ENCODE measurements at places on chromosomes 7 and 10. TPM values are rescaled to one million over a fixed set of nuclear protein-coding genes. Genes with fewer than 3 reads are reported as not detected.
A peak's percentile ranks its signal among the peaks of the same experiment; 100 is the strongest.

Gene PRLHR
- not detected for total RNA-seq

Gene INMT
- total RNA-seq, result 113 TPM

Gene SLC16A9
- 0.78 TPM for total RNA-seq

Gene CCDC7
- 97.0 TPM for total RNA-seq

DNA sequence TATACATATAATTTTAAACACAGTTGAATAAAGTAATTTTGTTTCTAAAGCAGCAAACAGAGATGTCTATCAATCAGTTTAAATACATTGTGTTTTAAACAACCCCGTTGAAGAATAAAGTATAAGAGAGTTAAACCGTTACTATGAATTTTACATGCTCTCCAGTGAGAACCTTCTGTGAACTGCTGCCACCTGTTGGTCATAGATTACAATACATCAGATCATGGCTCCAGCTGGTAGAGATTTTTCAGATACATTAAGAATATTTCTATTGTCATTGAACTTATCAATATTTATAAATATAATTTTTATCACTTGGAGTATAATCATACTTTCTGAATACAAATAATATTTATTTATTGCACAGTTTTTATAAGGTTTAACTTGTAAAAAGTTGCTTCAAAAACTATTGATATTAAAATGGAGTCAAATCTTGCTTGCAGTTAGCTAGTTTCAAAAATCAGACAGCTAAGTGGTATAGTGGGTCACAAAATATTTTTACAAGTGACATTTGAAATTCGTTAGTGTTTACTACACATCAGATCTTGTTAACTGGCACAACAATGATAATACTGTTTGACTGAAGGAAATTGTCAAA, 561.2 kb upstream of the PHF14 start:
- H3K4me1 ChIP-seq, result no peaks in the 10 kb centered on the region
- H3K27me3 ChIP-seq, result no peaks in the 10 kb centered on the region
- no peaks in the 10 kb centered on the region for H3K36me3 ChIP-seq
- no peak for DNase-seq
- no peak overlapping the region for H3K27ac ChIP-seq

DNA sequence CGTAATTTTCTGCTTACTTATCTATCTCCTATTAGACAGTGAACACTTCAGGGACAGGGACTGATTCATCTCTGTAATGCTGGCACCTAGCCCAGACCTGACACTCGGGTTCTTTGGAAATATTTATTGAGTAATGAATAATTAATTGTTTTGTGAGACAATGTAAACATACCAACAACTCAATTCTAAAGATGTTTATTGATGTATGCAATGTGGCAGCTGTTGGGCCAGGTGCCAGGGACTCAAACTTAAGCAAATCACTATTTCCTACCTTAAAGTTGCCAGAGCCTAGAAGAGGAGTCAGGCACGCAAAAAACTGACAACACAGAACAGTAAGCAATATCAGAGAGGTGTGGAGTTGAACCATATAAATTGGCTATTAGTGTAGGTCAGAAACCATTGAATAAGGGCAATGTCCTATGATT, 63.6 kb upstream of the BMPER start:
- DNase-seq, result peak; percentile 71
- H3K4me3 ChIP-seq, result no peak overlapping the region
- H3K4me1 ChIP-seq, result no peaks in the 10 kb centered on the region
- H3K36me3 ChIP-seq, result no peaks in the 10 kb centered on the region
- no peaks in the 10 kb centered on the region for H3K27me3 ChIP-seq

DNA sequence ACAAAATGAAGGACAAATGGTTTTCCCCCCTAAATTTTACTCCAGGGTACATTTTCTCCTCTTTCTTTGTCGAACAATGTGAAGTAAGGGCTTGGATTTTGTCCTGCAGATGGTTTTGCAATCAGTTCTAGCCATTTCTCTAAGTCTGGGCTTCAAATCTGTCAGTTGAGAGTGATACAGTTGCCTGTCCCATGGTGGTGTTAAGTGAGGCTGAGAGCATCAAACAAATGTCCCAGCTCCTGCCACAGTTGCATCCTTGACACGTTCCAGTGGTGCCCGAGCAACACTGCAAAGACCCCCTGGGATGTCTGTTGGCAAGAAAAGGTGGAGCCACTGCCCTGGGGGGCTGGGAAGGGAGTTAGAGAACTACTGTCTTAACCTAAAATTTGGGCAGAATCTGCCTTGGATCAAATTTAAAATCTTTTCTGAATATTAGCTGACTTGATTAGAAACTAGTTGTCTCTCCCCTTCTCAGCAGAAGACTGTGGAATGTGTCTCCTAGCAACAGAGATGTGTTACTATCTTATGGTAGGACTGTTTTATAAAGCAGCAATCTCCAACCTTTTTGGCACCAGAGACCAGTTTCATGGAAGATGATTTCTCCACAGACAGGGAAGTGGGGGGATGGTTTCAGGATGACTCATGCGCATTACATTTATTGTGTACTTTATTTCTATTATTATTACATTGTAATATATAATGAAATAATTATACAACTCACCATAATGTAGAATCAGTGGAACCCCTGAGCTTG, 102.0 kb upstream of the STEAP1B start:
- H3K4me3 ChIP-seq, result no peak overlapping the region
- DNase-seq, result no peak
- no peaks in the 10 kb centered on the region for H3K36me3 ChIP-seq
- H3K27me3 ChIP-seq, result no peaks in the 10 kb centered on the region
- H3K27ac ChIP-seq, result no peak overlapping the region

- H3K4me3 ChIP-seq, result no peak overlapping the region
- H3K27me3 ChIP-seq, result no peaks in the 10 kb centered on the region
- DNase-seq, result no peak
- no peaks in the 10 kb centered on the region for H3K36me3 ChIP-seq
- peak overlapping the region; percentile 59 for H3K27ac ChIP-seq
Observed at GRCh38 chr10:10813656-10814055, 204.0 kb upstream of the CELF2 start.

DNA sequence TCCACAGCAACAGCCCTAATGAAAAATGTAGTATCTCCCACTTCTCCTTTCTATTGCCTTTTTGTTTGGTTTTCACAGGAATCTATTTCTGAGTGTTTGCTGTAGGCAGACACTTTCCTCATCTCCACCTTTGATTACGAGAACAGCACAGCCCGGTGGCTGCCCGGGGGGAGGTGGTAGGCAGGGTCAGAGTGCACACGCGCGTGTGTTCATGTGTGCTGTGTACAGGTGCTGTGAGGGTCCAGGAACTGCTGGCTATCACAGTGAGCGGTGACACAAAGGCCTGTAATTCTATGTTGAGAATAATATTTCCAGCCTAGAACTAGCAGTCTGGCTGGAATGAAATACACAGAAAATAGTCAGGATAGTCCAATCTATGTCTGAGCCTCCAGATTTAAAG, 212.8 kb downstream of the ADARB2 start:
- DNase-seq, result no peak
- H3K4me1 ChIP-seq, result no peaks in the 10 kb centered on the region
- no peaks in the 10 kb centered on the region for H3K27me3 ChIP-seq
- H3K36me3 ChIP-seq, result no peaks in the 10 kb centered on the region
- no peak overlapping the region for H3K4me3 ChIP-seq

GRCh38 chr10:86363184-86363832, 3.3 kb downstream of the GRID1 start:
- H3K27me3 ChIP-seq, result peaks cover 50% of the 10 kb centered on the region
- no peaks in the 10 kb centered on the region for H3K4me1 ChIP-seq
- no peak overlapping the region for H3K4me3 ChIP-seq

GRCh38 chr7:103914147-103914899, 75.1 kb downstream of the RELN start:
- no peaks in the 10 kb centered on the region for H3K36me3 ChIP-seq
- no peak for DNase-seq
- peaks cover 2% of the 10 kb centered on the region for H3K4me1 ChIP-seq
- H3K27ac ChIP-seq, result no peak overlapping the region
- no peaks in the 10 kb centered on the region for H3K27me3 ChIP-seq

- peak; percentile 90 for DNase-seq
- H3K27me3 ChIP-seq, result no peaks in the 10 kb centered on the region
- peak within 1 kb of the TSS; percentile 59 for H3K4me3 ChIP-seq
- H3K36me3 ChIP-seq, result no peaks in the 10 kb centered on the region
- no peaks in the 10 kb centered on the region for H3K4me1 ChIP-seq
- H3K27ac ChIP-seq, result peak within 1 kb of the TSS; percentile 93
Observed at GRCh38 chr10:119178372-119179119, at the start of gene PRDX3. Gene PRDX3 (minus strand): TSS chr10:119178812. CDS start chr10:119178790, 22 bp downstream.

GRCh38 chr10:127963136-127963535, 56.2 kb downstream of the PTPRE start:
- H3K36me3 ChIP-seq, result no peaks in the 10 kb centered on the region
- no peaks in the 10 kb centered on the region for H3K27me3 ChIP-seq
- no peak for DNase-seq
- peaks cover 1% of the 10 kb centered on the region for H3K4me1 ChIP-seq
- no peak overlapping the region for H3K4me3 ChIP-seq
- H3K27ac ChIP-seq, result no peak overlapping the region

DNA sequence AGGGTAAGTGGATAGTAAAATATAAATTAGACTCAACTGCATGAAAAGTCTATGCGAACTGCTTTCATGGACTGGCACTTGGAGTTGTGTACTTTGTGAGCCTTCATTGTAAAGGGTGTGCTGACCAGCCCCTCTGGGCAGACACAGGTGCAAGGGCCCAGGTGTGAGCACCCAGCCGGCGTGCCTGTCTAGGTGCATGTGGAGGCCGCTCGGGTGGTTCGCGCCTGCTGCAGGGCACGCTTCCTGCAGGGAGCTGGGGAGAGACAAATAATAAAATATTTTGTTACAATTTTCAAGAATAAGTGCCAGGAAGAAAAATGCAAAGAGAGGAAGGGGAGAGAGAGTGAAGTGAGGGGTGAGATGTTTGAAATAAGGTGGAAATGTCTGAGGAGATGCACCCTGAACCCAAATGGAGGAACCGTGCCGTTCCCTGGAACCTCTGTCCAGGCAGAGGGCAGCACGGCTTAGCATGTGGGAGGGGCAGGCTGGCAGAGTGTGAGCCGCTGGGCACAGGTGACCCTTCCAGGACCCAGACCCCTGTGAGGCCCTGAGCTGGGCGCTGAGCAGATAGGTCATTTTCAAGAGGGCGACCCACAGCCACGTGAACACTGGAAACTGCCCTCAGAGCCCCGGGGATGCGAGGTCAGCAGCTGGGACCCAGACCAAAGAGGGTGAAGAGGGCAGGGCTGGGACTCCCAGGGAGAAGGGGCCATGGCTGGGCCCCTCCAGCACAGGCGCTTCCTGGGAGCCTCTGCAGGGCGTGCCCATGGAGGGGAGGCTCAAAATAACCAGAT, 28.7 kb downstream of the RNF32 start:
- no peaks in the 10 kb centered on the region for H3K4me1 ChIP-seq
- H3K27ac ChIP-seq, result no peak overlapping the region
- DNase-seq, result no peak
- H3K27me3 ChIP-seq, result no peaks in the 10 kb centered on the region
- H3K4me3 ChIP-seq, result no peak overlapping the region
- H3K36me3 ChIP-seq, result no peaks in the 10 kb centered on the region

DNA sequence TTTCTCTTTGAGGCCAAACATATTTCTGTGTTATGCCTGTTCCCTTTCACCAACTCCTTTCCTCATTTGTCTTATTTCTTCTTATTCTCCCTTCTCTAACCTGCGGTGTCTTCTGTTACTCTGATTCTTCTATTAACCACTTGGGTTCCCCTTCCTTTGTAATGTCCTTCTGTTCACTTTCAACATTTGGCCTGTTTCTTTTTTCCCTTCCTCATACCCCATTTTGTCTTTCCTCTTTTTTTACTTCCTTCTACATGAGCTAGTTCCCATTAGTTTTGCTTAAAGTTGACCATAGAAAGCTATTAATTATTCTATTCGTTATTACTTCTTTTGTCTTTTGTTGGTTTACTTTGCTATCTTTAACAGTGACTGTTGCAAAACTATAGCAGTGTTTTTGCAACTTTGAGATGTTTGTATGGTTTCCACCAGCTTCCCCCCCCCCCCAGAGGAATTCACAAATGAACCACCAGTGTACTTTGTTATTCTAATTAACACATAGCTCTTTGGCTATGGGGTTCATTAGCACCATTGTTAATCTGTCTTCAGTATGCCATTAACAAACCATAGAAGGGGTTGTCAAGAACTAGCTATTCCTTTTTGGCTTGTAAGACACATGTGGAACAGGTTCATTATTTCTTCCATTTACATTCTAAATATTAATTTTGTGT, 2.9 kb downstream of the LRGUK start:
- H3K4me1 ChIP-seq, result no peaks in the 10 kb centered on the region
- H3K27me3 ChIP-seq, result no peaks in the 10 kb centered on the region
- no peak overlapping the region for H3K4me3 ChIP-seq
- H3K36me3 ChIP-seq, result no peaks in the 10 kb centered on the region
- no peak for DNase-seq

- no peaks in the 10 kb centered on the region for H3K36me3 ChIP-seq
- peak; percentile 32 for DNase-seq
- H3K27ac ChIP-seq, result peak overlapping the region; percentile 73
- no peaks in the 10 kb centered on the region for H3K27me3 ChIP-seq
Observed at GRCh38 chr10:118958984-118959925, 70.3 kb upstream of the NANOS1 start.

GRCh38 chr7:94893661-94894060, 13.7 kb upstream of the PPP1R9A start:
- peaks cover 15% of the 10 kb centered on the region for H3K4me1 ChIP-seq
- no peak for DNase-seq
- H3K4me3 ChIP-seq, result no peak overlapping the region
- H3K27me3 ChIP-seq, result no peaks in the 10 kb centered on the region

GRCh38 chr7:123709525-123709924, 39.3 kb downstream of the WASL start:
- DNase-seq, result no peak
- H3K4me3 ChIP-seq, result no peak overlapping the region
- no peaks in the 10 kb centered on the region for H3K27me3 ChIP-seq

- no peak overlapping the region for H3K4me3 ChIP-seq
- no peaks in the 10 kb centered on the region for H3K36me3 ChIP-seq
- no peak for DNase-seq
- peaks cover 15% of the 10 kb centered on the region for H3K4me1 ChIP-seq
Observed at GRCh38 chr7:17944720-17945119, 4.4 kb upstream of the SNX13 start.

- no peak overlapping the region for H3K4me3 ChIP-seq
- H3K27me3 ChIP-seq, result no peaks in the 10 kb centered on the region
- H3K4me1 ChIP-seq, result no peaks in the 10 kb centered on the region
- no peaks in the 10 kb centered on the region for H3K36me3 ChIP-seq
- no peak for DNase-seq
Observed at GRCh38 chr7:68187532-68187931, 1190.9 kb downstream of the TYW1 start.

DNA sequence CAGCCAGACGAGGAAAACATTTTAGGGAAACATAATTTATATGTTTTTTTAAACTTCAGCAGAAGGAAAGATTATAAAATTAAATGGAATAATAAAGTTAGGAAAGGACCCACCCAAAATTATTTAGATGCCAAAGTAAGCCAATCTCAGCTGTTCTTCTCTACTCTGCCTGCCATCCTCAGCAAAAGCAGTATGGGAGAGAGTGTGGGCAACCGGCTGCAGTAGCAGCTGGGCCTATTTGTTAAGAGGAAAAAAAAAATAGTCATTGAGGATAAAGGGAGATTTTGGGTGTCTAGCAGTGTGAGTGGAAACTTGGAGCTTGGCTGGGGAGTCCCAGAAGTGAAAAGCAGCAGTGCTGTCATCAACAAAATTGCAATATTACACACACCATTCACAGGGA, 15.4 kb downstream of the SEMA3E start:
- no peaks in the 10 kb centered on the region for H3K36me3 ChIP-seq
- no peaks in the 10 kb centered on the region for H3K4me1 ChIP-seq
- no peaks in the 10 kb centered on the region for H3K27me3 ChIP-seq

- H3K36me3 ChIP-seq, result no peaks in the 10 kb centered on the region
- H3K27ac ChIP-seq, result no peak overlapping the region
- no peaks in the 10 kb centered on the region for H3K27me3 ChIP-seq
- H3K4me1 ChIP-seq, result peaks cover 4% of the 10 kb centered on the region
- DNase-seq, result no peak
Observed at GRCh38 chr7:29459589-29459988, 104.0 kb upstream of the PRR15 start.

Data from tibial nerve (tissue), 4 donors.